ENCODE measurements at places on chromosomes 1 and 21.
A peak's percentile ranks its signal among the peaks of the same experiment; 100 is the strongest.

DNA sequence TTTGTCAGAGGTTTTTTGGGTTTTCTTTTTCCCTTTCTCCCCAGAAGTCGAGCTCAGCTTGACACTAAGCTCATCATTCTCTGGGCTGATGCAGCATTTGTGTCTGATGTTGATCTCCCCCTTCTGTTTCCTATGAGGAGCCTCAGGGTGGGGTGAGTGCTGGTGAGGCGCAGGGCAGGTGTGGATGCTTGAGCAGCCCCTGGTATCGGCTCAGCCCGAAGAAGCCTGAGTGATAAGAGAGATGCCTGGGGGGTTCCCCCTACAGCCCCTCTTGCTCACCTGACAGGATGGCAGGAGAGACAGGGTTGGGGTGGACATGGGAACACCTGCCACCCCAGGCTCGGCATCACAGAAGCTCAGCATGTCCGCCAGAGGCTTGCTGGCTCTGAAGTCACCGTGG is 239.0 kb downstream of the RHOU start:
- no peak for DNase-seq

DNA sequence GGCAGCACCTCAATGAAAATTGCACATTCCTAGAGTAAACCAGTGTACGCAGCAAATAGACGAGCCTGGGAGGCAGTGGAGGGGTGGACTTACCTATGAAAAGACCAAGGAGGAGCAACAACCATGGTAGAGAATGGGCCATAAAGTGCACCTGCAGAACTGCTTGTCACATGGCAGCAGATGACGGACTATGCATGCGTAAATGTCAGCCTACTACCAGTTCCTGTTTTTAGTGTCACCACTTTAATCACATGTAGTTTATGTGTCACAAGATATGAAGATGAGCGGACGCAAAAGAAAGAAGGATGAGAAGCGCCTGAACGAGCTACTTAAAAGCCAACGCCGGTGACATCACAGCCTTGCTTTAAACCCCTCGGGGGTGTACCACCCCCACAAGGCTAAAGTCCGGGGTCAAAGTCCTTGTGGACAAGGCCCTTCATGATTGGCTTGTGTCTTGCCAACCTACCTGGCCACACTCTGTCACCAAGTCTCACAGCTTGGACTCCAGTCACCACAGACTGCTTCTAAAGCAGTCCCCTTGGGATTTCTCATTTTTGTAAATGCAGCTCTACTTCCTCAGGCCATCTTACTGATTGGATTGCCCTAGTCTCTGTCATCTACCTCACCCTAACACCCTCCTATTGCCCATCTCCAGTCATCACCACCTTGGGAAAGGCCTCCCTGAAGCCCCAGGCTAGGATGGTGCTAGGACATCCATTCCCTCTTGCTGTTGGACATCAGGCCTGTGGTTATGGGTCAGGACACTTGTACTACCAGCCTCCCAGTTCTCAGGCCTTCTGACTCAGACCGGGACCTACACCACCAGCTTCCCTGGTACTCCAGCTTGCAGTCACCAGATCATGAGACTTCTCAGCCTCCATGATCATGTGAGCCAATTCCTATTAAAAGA is 6.0 kb upstream of the LY9 start:
- no peak for DNase-seq

DNA sequence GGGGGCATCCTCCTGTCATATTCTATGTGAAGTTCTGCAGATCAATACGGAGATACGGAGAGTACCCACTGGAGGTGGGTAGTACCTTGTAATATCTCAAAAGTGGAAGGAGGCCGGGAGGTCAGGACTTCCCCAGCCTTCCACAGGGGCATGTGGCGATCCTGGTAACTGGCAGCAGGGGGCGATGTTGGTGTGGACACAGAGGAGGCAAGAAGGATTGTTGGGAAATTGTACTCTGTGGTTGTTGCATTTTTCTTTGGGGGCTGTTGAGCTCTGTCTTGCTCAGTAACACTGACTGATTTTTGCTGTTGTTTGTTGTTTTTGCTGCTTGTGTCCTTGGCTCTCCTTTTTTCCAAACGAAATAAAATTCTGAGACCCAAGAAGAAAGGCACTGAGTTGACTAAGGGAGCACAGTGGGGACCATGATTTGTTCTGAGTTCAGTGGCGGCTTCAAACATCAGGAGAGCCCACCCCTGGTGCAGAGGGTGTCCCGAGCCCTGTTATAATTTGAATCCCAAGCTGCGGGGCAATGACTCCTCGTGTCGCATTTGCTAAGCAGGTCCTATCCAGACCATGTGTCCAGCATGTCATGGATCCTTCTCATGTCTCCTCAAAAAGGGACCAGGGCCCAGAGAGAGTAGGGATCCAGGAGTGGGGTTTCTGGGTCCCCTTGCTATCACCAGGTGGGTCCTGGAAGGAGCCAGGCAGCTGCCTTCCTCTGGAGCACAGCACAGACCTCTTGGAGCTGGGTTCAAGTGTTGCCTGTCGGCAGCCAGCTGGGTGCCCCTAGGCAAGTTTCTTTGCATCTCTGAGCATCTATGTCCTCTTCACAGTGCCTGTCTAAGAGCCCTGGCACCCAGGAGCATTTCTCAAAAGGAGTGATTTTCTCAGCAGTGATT is 22.8 kb downstream of the LHX4 start:
- DNase-seq: peak; percentile 75

DNA sequence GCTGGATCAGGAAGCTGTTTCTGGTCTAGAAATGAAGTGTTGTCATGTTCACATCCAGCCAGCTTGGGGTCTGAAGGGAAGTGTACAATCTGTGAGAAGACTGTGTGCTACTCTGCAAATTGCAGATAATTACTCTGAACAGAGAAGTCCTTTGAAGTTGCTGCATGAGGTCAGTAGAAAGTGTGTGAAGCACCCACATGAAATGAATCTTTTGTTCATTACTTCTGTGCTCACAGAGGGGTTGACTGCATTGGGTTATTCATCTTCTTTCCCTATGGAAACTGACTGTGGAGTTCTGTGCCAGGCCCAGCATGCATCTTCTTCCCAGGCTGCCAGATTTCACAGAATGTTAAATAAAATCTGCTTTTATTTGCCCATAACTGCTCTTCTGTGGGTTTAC is 47.1 kb downstream of the CTH start:
- no peak for DNase-seq

GRCh38 chr21:43851593-43851992 is 13.4 kb upstream of the AGPAT3 start:
- DNase-seq: no peak

DNA sequence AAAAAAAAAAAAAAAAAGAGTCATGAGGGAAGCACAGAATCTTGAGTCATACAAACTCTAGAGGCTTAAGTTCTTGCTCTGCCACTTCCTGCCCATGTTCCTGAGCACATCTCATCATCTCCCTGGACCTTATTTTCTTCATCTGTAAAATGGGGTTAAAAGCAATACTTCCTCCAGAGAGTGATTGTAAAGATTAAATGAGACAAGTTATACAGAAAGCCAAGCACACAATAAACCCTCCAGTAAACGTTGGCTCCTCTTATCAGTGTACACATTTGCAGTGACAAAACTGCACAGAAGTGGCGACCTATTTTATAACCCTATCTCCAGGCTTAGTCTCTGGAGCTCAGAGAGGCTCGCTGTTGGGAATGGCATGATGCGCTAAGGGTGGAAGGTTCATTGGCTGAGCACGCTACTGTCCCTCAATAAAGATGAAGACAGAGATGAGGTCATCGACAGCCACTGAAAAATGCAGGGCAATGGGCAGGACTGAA is 82.1 kb downstream of the RRAGC start:
- DNase-seq: no peak

DNA sequence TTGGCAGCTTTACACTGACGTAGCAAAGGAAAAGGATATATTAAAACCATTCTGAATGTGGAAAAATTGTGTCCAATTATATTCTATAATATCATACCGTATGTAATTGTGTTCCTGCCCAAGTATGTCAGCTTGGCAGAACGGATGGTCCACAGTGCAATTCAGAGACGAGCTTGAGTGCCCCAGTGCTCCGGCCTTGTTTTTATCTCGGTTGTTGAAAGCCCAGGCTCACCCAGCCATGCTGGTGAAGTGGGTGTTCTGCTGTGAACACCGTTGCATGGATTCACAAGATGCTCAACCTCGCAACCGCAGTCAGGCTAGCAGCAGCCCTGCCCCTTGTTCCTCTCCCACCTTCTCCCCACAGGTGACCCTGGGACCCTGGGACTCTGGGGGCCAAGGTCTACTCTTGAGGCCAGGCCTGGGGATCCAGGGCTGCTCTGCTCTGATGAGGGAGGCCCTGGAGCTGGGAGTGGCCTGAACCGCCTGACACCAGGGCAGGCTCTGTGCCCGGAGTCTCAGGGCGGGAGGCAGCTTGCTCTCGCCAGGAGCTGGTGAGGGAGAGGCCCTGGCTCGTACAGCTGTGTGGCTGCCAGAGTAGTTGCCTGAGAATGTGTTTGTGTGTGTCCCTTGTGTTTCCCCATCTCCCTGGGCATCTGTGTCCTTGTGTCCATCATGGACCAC is 11.2 kb downstream of the PTPRF start:
- no peak for DNase-seq

DNA sequence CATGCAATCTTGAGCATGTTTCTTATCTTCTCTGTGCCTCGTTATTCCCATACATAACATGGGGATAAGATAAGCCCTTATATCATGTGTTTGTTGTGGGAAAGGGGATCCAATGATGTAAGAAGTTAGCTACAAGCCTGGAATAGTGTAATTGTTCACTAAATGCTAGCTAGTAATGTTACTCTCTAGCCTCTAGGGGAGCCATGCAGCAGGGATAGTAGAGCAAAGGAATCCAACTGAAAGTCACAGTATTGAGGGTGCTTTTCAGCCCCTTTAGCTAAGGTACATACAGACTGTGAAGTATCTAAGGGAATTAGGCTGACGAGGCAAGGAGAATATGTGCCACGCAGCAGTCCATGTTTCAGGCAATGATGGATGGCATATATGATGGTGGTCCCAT is 46.9 kb downstream of the IL23R start:
- DNase-seq: no peak
